ENCODE measurements at places on chromosomes 12 and 14.

GRCh38 chr14:23932639-23933038 lies 20.9 kb upstream of the DHRS4 start:
- DNase-seq, result no peak

GRCh38 chr12:89038831-89039512 lies 313.3 kb downstream of the DUSP6 start:
- DNase-seq, result peak; percentile 12

DNA sequence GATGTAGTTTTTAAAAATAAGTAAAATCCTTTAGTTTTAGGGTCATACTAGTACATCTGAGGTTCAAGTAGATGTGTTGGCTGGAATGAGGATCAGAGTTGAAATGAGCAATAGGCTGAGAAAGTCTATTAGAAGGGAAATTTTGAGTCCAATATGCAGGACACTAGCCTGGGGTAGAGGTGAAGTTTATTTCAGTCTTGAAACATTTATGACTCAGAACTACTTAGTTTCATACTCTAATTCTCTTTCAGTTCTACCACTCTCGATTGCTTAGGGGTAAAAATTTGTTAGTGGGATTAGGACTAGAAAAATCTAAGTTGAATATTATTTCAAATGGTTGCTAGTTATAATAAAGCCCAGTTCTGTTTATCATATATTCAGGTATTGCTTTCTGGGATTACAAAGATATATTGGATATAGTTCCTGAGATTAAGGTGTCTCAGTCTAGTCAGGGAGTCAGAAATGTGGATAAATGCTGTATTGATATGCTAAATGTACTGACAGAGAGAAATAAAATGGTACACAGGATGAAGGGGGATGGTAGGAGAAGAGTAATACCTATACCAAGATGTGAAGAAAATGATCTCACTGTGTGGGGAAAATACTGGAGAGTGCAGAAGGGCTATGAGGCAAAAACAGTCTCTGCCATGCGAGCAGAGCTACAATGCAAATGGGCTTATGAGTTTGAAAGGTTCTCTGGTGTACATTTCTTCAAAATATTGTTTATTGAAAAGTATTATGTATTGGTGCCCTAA lies 395.8 kb upstream of the FBXO33 start:
- no peak for DNase-seq

DNA sequence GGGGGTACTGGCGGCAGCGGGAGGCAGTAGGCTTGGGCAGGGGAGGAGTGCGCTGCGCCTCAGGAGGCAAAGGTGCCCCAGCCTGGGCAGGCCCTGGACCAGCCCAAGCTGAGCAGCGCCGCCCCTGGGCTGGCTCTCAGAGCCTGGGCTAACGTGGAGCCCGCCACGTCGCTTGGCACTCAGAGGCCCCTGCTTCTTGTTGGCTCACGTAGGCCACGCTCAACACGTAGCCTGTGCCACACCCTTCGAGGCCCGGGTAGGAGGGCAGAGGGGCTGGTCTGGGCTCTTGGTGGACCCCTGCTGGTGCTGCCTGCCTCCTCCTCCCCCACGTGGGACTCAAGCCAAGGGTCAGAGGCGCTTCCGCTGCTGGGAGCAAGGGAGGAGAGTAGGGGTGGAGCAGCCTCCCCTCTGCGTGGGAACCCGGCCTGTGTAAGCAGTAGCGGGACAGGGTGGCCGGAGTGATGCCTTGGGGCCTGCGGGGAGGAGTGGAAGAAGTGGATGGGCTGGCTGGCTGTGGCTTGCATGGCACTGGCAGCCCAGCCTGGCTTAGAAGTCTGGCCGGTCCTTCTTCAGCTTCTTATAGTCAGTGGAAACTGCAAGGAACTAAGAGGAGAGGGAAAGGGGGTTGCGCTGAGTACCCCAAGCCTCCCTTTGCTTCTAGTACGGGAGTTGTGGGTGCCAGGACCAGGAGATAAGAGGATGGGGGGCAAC lies 5.7 kb downstream of the SHMT2 start:
- DNase-seq, result no peak

GRCh38 chr12:117789195-117789912 lies 179.4 kb downstream of the KSR2 start:
- no peak for DNase-seq

DNA sequence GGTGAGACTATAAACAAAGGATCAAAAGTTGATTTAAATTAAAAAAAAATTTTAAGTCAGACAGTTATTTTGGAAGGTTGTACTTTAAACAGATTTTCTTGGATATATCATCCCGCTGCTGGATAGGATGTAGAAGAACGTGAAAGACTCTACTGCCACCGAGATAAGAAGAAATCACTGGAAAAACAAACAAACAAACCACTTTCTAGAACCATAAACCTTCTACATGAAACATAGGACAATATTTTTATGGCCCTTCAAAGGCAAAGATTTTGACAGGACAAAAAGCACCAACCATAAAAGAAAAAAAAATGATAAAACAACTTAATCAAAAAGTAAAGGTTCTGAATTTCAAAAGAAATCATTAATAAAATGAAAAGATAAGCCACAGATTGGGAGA lies 268.2 kb upstream of the DAAM1 start:
- no peak for DNase-seq

- DNase-seq, result no peak
Observed at GRCh38 chr12:4168036-4168435, 105.5 kb upstream of the CCND2 start.

DNA sequence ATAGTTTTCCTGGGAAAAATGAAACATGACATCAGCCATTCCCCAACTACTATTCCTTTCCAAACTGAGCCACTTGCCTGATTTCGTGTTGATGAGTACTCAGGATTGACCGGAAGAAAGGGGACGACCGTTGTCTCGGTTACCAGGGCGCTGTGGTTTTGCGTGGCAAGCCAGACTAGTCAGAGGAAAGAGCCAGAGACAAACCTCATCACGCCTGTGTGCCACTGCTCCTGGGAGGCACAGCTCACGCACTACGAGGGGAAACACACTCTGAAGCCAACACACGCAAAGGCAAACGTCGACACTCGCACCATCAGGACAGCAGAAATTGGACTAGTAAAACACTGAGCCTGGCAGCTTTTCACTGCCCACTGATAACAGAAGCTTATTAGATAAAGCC lies 35.0 kb downstream of the GIT2 start:
- no peak for DNase-seq

- no peak for DNase-seq
Observed at GRCh38 chr14:22843123-22843925, 6.9 kb downstream of the MMP14 start.

DNA sequence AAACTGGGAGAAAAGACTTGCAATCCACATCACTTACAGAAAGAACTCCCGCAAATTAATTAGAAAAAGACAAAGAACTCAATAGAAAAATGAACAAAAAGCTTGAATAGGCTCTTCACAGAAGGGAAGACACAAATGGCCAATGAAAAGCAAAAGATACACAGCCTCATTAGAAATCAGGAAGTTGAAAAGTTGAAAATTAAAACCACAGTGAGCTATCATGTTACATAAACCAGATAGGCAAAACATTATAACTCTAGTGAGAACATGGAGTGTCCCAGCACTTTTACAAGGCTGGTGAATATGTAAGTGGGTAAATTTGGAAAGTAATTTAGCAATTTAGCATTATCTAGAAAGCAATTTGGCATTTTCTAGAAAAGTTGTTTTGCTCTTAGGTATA lies 158.4 kb upstream of the RASSF8 start:
- DNase-seq, result no peak

- DNase-seq, result no peak
Observed at GRCh38 chr12:50192908-50193307, 25.7 kb upstream of the CERS5 start.

DNA sequence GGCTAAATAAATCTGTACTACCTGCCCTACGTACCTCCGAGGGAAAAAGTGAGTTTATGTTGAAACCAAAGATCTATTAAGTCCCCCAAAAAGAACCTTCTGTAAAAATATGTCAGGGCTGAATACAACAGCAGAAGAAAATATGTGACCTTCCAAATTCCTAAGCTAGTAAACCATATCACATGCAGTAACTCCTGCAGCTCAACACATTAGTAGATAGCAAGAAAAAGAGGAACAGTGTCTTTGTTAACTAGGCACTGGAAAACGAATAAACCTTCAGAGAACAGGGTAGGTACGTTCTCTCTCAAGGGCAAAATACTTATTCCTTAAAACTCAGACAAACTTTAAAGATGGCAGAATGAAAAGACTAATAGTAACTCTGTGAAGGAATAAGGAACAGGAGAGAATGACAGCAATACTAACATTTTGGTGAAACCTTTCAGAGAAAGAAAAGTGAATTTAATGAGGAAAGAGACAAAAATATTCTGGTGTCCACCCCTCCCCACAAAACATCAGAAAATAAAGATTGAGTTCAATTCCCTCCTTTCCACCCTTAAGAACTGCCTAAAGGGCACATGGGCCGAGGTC lies 18.0 kb downstream of the CBX5 start:
- DNase-seq, result no peak

GRCh38 chr12:98374007-98374406 lies 141.4 kb upstream of the TMPO start:
- no peak for DNase-seq

DNA sequence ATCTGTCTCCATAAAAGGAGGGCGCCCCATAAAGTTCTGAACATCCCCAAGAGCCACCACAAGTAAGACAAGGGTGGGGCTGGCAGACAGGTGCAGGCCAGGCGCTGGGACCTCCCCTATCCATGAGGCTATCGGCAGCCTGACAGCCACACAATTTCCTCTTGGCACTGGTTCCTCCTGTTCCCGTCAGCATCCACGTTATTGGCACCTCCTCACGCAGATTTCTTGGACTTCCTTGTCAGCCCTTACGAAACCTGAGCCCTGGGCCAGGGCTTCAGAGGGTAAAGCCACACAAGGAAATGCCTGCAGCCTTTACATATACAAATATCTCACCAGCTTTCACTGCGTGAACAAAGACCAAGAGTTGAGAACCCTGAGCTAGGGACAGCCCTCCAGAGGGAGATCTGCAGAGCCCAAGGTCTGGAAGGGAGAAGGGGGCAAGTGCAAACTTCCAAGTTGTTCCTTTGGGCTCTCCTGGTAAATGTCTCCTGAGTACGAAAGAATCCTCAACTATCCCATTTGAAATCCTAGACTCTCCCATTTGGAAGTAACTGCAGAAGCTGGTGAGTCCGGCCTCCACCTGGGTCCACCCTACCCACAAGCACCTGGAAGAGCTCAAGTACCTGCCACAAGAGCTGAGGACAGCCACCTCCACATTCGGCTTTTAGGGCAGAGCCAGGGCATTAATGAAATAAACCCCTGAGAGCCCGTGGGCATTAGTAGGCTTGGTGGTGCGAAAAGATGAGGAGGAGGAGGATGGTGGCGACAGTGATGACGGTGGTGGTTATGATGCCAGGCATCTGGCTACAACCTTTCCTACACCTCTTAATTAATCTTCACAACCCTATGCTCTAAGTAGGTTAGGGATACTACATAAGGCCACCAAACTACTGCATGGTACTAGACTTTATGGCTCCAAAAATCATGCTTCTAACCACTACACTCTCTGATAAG lies 5.5 kb upstream of the TC2N start:
- peak; percentile 41 for DNase-seq

- DNase-seq, result no peak
Observed at GRCh38 chr12:57821474-57822214, 3.1 kb upstream of the AVIL start.

- DNase-seq, result no peak
Observed at GRCh38 chr14:23285530-23286019, 357 bp downstream of the HOMEZ start.

DNA sequence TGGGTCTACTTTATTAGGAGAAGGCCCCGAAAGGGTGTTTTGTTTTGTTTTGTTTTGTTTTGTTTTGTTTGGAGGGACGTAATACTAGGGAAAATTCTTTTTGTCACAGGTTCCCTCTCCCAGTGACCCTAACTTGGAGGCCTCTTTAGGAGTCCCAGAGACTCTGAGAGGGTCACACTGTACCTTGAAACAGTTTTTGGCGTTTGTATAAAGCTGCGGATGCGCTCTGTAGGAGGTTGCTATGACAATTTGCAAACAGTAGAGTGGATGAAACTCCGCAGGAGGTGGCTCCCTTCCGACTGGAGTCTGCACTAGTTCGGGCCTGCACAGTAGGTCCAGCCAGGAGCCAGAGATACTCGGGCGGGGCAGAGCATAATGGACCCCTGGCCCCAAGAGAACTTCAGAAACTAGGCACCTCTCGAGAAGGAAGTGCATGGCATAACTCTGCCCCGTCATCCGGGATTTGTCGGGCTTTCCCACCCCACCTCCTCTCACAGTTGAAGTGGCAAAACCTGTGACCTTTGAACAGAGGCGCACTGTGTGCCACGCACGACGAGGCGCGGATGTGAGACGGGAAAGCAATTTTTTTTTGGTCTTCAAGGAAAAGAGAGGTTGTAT lies 1.3 kb upstream of the DYRK2 start:
- peak; percentile 41 for DNase-seq

GRCh38 chr12:17038923-17039322 lies 433.0 kb upstream of the LMO3 start:
- no peak for DNase-seq

DNA sequence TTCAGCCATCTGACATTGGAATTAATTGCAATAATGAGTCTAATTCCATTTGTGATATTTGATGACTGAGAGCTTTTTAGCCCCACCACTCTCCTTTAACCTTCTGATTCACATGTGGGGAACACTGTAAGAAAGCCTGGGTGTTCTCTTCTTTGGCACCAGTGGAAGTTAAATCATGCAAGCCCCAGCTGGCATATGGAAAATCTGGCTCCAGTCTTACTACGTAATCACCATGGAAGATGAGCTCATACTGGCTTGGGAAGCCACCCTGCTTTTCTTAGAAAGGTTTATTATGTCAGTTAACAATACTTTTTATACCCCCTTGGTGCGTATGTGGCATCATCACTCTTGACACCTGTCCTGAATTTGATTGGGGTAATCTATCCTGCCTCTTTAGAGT lies 479.3 kb downstream of the SLC16A7 start:
- no peak for DNase-seq

DNA sequence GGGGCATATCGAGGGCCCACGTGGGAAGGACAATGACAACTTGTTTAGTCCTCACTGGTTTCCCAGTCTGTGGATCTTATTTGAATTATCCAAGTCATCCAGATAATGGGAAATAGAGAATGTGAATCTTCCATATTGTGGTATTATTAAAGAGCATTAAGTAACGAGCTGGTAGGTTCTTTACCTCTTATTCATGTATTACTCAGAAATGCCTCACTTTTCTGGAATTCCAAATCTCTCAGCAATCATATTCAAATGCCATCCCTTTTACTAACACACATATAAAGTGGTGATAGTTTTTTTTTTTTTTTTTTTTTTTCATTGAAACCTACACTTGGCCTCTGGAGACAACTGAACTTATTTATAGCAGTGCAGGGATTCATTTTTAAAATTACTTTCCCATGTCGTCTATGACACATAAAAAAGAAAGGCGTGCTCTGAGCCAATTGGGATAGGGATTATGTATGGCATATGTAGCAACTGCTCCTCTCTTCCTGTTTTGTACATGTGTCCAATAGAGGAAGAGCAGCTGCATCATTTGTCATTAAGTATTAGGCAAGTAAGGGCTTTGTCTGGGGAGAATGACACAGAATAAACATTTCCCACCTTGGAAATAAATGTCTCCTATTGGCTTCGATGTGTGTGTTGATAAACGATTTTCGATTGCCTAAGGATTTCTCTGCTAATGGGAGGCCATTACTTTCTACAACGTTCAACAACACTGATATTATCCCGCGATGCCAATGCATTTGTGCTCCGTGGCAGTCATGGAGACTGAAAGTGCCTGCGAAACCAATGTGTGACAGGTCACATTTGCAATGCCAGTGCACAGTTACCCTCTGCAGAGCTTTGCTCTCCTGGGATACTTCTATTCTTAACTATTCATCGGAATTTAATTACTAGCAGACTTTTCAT lies 78.6 kb upstream of the IFNG-AS1 start:
- no peak for DNase-seq

- DNase-seq, result no peak
Observed at GRCh38 chr14:104343294-104343625, 204.9 kb downstream of the KIF26A start.

Measured in CD14-positive monocyte (primary cell).